ENCODE measurements at places on chromosomes 16 and 17.
A peak's percentile ranks its signal among the peaks of the same experiment; 100 is the strongest.

DNA sequence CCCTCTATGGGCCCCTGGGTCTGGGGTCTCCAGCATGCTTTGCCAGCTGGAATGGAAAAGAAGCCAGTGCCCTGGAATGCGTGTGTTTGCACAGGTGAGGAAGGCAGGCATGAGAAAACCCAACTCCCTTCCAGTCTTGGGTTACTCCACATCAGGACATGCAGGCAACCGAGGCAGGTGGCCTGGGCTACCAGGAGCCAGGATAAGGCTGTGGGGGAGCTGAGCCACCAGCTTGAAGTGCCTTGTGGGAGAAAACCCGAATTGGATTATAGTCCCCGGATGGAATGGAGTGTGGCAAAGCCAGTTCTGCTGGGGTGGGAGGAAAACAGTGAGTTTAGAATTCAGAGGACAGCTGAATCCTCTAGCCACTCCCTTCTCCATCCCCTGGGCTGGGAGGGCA, 7.2 kb downstream of the SRCIN1 start:
- DNase-seq = peak; percentile 35

DNA sequence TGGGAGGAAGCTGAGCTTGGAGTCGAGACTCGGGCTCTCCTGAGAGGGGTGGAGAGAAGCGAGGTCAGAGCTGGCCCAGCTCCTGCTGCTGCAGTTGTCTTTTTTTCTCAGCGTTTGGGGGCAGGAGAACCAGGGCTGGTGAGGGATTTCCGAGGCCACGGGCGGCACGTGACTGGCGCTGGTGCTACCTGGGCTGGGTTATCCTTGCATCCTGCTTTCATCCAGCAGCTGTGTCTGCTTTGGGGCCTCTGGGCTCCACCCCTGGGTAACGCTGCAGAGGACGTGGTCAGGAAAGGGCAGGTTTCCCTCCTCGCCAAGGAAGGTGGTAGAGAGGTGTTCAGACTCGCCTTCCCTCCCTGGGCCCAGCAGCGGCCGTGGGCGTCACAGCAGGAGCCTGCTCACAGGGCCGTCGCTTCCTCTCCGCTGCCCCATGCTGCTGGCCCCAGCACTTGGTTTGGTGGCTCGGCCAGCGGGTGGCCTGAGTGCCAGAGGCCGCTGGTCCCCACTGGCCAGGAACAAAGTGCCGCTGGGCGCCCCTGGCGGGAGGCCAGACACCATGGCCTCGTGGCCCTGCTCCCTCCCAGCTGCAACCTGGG, 22.5 kb downstream of the GSE1 start:
- DNase-seq = no peak

GRCh38 chr16:19817122-19817521, 67.5 kb downstream of the GPRC5B start:
- DNase-seq = no peak

DNA sequence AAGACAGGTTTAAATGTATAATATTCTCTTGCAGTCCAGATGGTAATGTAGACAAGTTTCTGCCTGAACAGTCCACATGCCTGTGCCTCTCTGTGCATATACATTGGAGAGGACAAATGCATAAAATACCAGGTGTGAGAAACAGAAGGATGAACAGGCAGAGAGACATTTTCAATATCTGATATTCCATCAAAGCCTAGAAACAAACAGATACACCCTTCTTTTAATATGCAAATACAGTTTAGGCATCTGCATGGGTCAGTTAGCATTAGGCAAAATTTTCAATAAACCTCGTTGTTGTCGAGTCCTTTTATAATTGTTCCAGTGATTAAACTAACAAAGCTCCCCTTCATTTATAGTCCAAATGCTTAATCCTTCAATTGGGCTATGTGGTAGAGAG, 897 bp downstream of the OMG start:
- no peak for DNase-seq

GRCh38 chr16:25027781-25028180, 12.6 kb upstream of the ARHGAP17 start:
- DNase-seq = no peak

DNA sequence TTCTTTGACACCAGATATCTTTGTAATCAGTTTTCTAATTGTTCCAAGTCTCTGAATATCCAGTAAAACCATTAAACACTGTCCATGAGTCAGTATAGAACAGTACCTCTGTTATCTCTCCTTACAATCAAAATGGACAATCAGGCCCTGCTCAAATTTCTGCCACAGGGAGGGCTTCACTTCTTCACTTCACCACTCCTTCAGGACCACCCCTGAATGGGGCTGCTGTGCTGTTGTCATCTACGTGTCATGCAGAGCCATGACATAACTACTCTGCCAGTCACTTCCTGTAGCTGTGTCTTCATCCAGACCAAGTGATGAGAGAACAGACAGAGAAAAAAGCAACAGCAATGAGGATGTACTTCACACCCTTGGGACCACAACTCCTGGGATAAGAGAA, 116.9 kb downstream of the TANC2 start:
- DNase-seq = no peak

DNA sequence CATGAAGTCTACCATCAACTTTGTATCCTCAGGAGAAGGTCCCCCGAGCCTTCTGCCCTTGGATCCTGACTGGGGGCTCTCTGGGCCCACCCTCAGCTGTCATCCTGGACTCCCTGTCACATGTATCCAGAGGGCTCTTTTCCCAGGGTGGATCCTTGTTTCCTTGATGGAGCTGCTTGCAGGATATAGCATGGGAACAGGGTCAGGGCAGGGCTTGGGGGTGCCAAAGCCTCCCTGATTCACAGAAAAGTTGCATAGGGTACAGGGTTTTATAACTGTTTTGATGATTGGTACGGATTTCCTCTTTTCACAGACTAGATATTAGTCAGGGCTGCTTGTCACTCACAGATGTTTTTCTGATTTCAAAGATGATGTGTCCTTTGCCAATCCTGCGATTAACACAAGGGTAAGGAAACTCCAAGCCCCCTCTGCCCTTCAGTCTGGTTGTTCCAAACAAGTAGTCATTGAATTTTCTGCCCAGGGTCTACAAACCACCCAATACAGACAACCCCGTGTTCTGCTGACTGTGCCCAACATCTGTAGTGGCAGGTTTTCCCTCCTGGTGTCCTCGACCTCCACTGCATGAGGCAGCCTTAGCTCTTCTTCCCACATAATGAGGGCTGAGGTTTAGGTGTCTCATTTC, 20.6 kb upstream of the SLC35G3 start:
- no peak for DNase-seq
